ENCODE measurements at places on chromosomes 5 and 9.

GRCh38 chr5:80594810-80595209 is 24.7 kb upstream of the ANKRD34B start:
- no peak for DNase-seq

- no peak for DNase-seq
Observed at GRCh38 chr5:38535248-38535750, 21.1 kb downstream of the LIFR start.

DNA sequence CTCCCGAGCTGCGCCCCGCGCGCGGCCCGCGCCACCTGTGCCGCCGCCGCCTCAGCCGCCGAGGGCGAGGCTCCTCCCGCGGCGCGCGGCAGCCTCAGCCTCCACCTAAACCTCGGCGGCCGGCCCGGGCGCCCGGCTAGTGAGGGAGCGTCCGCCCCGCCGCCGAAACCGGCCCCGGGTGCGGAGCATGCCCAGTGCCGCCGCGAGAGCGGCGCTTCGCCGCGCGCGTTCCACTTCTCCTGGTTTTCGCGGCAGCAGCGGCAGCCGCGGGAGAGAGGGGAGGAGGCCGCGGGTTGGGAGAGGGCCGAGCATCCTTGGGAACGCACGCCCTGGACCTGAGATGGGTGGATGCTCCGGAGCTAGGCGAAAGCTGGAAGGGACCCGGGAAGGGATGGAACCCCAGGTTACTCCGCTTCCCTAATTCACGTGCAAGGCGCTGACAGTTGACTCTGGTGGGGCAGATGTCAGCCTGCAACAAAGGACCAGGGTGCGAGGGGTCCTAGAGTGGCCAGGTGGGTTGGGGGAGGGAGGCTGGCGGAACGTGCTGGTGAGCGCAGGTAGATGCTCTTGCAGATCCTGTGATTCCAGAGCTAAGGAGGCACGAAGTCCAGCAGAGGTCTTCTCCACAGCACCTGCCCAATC is at the start of gene CTNND2:
Gene CTNND2 (minus strand): TSS at position 182 of the 642 bp plus-strand sequence. CDS start 593 bp downstream, outside the sequence.
- no peak for DNase-seq

DNA sequence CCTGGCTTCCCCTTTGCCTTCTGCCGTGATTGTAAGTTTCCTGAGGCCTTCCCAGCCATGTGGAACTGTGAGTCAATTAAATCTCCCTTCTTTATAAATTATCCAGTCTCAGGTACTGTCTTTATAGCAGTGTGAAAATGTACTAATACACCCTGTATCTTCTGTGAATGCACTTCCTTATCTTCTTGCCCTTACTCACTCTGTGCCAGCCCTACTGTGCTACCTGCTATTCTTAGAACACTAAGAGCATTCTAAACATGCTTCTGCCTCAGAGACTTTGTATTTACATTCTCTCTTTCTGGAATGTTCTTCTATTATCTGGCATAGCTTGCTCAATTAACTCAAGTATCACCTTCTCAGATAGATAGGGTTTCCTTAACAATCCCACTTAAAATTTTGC is 164.4 kb upstream of the EDIL3 start:
- DNase-seq = no peak

- DNase-seq = no peak
Observed at GRCh38 chr9:119611565-119611964, 242.3 kb upstream of the BRINP1 start.

DNA sequence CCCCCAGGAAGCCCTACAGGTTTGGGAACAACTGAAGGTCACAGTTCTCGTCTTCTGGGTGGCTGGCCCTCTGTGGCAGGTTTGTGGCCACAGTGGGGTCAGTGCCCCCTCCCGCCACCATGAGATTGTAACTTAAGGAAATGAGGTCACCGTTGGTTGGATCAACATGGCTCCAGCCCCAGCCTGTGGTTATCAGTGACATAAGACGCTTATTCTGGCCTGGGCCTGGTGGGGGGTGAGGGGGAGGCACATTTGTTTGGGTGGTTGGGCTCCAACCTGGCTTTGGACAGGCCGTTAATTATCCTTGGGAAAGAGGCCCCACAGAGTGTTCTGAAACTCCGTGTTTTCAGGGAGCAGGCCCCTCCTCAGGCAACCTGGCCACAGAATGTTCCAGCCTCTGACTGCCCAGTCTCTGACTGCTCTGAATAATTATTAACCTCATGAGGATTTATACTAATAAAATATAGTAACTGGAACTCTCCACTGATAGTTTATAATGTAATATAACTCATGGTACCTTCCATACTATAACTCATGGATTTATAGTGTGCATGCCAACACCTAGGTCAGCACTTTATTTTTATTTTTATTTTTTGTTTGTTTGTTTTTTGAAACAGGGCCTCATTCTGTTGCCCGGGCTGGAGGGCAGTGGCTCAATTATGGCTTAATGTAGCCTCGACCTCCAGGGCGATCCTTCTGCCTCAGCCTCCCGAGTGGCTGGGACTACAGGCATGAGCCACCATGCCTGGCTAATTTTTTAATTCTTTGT is 58.0 kb upstream of the RPL26L1 start:
- DNase-seq = no peak

- no peak for DNase-seq
Observed at GRCh38 chr5:126535856-126536545, 59.0 kb downstream of the ALDH7A1 start.

DNA sequence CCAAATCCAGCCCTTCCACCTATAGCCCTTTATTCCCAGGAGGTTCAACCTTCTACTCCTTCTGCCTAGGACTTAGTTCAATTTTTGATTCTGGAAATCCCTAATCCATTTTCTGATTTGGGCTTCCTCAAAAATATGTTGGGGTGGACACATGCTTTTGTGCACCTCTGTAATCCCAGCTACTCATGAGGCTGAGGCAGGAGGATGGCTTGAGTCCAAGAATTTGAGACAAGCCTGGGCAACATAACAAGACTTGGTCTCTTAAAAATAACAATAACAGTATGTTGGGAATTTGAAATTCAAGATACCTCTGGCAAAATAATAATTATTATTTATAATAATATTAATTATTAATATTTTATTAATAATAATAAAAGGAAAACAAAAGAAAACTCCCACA is 188.7 kb upstream of the TLE4 start:
- DNase-seq = no peak

GRCh38 chr9:100485196-100485595 is 12.2 kb downstream of the TMEFF1 start:
- DNase-seq = no peak

DNA sequence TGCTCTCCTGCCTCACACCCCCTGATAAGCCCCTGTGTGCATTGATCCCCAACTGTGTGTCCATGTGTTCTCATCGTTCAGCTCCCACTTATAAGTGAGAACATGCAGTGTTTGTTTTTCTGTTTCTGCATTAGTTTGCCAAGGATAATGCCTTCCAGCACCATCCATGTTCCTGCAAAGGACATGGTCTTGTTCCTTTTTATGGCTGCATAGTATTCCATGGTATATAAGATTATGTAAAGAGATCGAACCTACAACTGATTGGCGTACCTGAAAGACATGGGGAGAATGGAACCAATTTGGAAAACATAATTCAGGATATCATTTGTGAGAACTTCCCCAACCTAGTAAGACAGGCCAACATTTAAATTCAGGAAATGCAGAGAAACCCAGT is 32.4 kb downstream of the ANKRD33B start:
- DNase-seq = no peak

DNA sequence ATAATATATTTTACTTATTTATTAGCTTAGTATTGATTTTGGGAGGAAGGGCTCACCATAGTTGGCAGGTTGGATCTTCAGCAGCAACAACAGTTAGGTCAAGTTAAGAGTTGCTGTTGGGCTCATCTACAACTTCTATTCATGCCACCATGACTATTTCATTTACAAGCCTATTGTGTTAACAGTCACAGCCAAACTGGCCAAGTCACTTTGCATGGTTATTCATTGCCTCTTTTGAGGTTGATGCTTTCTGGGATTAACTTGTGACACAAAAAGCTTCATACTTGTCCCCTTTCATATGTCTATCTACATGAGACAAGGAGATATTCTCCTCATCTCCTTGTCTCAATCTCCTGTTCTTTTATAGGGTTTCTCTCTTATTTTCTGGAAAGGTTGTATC is 98.3 kb downstream of the WDR70 start:
- DNase-seq = no peak

DNA sequence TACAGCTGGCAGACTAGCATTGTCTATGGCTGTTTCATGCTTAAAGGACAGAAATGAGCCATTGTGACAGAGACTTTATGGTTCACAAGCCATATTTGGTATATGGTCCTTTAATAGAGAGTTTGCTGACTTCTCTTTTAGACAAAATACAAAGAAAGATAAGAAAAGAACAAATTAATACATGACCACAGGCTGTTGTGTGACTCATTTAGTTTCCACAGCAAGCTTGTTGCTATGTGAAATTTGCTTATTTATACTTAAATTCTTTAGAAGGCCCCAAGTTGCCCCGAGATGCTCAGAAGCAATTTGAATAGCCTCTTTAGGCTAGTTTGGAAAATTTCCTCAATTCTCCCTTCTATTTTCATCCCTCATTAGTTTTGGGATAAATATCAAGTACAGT is 315.3 kb upstream of the RPS23 start:
- no peak for DNase-seq

DNA sequence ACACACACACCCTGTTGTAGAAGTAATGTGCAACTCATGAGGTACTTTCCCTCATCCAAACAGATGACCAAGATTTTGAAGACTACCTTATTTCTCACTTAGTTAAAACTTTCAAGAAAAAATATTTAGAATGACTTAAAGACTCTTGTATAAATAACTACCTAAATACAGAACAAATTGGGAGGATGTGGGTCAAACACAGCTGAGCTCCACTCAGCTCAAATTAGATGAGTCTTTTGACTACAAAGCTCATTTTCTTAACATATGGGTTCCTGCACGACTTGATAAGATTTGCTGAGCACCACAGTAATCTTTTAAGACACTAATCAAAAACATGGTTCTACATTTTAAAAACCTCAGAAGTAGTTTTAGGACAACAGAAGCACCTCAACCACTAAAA is 8.9 kb downstream of the MTX3 start:
- no peak for DNase-seq

GRCh38 chr5:5492087-5492933 is 69.8 kb downstream of the ICE1 start:
- DNase-seq = no peak
